Stimulated activated CD8-positive, alpha-beta memory T cell treated with anti-CD3 and anti-CD28 coated beads, Interleukin-2, amount 100 ng/mL, for 48 hours (primary cell): ENCODE measurements at places on chromosomes 1 and 21.
A peak's percentile ranks its signal among the peaks of the same experiment; 100 is the strongest.

GRCh38 chr1:112925015-112925414, 31.0 kb downstream of the SLC16A1 start:
- DNase-seq, result no peak

GRCh38 chr1:216071262-216071661, 352.0 kb downstream of the USH2A start:
- no peak for DNase-seq

- DNase-seq, result no peak
Observed at GRCh38 chr1:9150582-9151327, 21.9 kb upstream of the GPR157 start.

- DNase-seq, result no peak
Observed at GRCh38 chr1:41277371-41277975, 35.4 kb upstream of the SCMH1 start.

GRCh38 chr1:214292322-214292721, 11.4 kb downstream of the SMYD2 start:
- no peak for DNase-seq

- no peak for DNase-seq
Observed at GRCh38 chr1:215749414-215749813, 182.3 kb downstream of the KCTD3 start.

DNA sequence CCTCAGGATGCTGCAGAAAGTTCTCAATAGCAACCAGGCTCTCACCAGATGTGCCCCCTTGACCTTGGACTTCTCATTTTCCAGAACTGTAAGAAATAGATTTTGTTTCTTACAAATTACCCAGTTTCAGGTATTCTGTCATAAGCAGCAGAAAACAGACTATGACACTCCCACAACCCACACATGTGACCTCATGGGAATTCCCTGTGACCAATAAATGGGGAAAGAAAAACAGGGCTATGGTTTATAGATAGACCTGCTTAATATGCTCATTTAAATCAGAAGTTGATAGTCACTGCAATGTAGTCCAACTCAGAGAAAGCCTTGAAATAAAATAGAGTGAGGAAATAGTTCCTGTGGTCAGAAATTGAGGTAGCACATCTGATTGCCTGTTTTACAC, 380.9 kb upstream of the PTBP2 start:
- no peak for DNase-seq

DNA sequence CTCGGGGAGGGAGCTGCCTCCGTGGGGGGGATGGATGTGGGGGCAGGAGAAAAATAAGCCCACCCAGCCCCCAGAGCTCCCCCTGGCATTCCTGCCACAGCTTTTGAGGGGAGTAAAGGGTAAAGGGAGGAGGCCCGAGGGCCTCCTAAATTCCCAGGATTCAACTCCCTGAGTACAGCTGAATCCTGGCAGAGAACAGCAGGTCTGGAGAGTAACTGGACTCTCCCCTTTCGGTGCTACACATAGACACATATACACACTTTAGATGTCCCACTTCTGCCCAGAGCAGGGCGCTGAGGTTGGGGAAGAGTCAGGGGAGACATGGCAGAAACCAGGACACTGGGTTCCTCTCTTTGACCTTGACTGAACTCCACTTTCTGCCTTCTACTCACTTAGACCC, 3.0 kb downstream of the KIRREL1 start:
- DNase-seq, result no peak

DNA sequence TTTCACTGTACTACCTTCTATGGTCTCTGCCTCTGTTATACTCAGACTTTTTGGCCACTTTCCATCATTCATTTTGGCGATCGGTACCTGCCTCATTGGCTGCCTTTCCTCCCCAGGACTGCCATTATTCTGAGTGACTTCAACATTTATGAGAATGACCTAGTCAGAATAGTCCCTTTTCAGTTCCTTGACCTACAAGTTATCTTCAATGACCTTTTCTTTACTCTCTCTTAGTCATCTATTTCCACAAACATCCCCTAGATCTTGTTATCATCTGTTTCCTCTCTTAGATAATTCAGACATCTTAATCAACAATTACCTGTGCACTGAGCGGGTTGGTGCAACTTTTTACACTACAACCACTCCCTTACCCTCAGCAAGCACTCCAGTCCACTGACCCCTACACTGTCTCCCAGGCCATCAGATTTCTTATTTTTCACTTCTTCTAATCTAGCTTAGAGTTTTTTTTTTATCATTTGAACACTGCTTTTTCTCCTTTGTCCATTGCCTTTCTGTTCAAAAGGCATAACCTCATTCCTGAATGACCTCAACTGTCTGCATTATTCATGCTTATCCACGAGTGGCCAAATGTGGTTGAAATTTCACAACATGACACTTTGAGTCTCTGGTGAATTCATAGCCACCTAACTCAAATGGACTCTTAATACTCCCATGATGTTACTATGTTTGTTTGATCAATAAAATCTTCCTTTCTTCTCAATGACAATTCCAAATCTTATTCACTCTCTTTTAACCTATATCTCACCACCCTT, 112.7 kb downstream of the HMCN1 start:
- no peak for DNase-seq

DNA sequence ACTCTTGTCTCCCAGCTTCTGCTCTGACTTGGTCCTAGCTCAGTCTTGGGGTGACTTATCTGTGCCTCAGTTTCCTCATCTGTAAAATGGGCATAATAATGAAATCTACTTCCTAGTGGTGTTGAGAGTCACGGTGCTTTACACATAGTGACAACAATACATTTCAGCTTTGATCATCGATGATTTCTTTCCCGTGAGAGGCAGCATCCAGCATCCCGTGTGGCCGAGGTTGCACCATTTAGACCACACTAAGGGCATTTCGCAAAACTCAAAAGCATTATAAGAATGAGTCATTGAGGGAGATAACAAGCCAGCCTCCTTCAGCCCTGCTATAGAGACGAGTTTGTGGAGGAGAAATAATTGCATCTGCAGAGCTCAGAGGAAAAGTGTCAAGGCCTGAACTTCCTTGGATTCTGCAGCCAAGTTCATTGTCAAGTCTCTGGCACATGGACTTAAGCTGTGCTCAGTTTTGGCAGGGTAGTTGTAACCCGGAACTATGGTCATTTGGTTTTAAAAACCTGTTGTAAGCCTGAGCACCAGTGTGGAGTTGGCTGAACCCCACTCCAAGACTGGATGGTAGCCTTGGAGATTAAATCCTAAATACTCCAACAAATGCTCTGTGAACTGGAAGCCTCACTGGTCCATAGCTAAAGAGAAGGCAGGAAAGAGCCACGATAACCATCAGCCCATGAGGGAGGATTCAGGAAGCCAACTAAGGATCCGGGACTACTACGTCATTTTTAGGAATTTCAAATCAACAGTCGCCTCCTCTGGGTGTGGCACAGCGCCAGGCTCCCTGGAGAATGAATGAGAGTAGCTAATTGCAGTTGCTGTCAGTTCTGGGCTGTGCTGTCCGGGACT, 64.2 kb downstream of the TCP10L start:
- no peak for DNase-seq

GRCh38 chr1:46522184-46522968, 29.1 kb downstream of the KNCN start:
- DNase-seq, result peak; percentile 40

DNA sequence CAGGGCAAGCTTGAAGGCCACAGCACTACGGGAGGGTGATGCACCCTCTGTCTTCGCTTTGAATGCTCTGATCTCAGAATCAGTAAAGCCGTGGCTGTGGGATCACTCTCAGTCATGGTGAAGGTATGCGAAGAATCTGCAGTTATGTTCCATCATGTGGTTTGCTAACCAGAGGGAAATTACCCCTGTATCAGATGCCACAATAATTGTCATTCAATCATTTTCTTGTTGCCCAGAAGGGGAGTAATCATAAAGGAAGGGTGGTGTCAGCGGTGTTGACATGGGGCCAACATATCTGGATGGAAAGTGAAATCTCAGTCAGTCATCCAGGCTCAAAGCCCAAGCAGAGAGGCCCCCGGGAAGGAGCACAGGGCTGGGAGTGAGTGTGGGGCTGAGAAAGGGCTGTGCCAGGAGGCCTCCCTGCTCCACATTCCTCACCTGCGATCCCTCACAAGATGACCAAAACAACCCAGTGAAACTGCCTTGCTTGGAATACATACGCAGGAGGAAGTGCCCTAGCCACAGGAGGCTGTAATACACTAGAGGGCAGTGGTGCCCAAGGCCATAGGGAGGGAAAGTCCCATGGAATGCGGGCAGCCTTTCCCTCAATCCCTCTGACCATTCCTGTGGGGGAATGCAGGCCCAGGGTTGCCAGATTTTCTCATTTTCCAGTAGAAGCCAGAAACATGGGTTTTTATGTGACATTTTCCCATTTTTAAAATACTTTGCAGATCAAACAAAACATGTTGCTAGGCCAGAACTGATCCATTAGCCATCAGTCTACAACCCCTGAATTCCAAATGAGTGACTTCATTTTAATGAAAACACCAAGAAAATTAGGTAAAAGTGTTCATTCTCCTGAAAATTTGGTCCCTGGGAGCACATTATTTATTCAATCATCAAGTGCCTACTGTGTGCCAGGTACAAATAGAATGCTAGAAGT, 95.7 kb upstream of the VANGL1 start:
- DNase-seq, result peak; percentile 1

- DNase-seq, result no peak
Observed at GRCh38 chr1:96520579-96520947, 201.0 kb upstream of the PTBP2 start.

DNA sequence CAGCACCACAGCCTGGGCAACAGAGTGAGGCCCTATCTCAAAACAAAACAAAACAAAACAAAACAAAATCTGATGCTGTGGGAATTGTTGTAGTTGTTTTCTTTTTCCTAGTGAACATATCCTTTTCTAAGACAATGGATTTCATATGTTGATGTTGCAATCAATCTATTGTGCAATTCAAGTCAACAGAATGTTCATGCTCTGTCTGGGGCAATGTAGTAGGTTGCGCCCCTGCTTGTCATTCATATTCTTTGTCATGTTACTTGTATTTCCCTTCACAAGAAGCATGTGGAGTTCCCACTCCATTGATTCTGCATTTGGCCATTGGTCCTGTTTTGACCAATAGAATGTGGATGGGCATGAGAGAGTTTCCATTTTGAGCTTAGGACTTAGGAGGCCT, 223.9 kb downstream of the DUSP10 start:
- no peak for DNase-seq
